Neural progenitor cell (in vitro differentiated cells): ENCODE measurements at places on chromosomes 6 and 20.

DNA sequence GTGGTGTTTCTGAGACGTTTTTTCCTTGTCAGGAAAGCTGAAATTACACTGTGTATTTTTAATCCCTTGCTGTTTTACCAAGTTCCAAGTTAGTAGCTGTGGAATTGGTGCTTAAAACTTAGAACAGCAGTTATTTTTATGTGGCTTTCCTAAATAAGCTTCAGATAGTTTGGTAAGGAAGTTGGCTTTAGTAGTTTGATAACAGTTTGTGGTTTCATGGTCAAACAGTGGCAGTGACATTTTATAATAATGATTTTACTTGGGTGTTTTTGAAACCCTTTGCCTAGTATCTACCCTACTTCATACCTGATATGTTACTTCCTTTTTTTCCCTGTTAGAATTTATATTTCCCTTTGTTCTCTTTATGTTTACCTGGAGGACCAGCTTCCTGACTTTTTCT is 164.9 kb downstream of the JARID2 start:
- no peak for DNase-seq

DNA sequence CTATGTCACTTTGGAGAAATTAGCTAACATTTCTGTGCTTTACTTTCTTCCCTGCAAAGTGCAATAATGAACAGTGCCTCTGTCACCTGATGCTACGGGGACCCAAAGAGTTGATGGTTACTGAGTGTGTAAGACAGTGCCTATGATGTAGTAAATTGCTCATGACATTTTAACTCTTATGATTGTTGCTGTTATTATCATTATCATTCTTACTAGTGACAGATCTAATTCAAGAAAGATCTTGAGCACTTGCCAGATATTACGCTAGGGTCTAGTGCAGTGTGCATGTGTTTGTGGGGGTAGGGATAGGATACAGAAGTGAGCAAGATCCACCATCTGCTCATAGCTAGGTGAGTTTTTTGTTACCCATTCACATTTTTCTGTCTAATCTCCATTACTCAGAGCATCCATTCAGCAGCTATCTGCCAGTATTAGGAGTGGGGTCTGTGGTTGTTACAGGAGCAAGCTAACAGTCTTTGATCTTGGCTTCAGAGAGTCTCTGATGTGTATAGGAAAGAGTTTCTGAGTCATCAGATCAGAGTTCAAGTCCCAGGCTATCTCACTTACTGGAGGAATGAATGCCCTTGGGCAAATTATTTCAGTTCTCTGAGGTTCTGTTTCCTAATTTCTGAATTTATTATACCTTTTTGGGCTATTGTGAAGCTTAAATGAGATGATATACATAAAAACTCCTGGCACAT is 33.1 kb upstream of the DAAM2 start:
- no peak for DNase-seq

DNA sequence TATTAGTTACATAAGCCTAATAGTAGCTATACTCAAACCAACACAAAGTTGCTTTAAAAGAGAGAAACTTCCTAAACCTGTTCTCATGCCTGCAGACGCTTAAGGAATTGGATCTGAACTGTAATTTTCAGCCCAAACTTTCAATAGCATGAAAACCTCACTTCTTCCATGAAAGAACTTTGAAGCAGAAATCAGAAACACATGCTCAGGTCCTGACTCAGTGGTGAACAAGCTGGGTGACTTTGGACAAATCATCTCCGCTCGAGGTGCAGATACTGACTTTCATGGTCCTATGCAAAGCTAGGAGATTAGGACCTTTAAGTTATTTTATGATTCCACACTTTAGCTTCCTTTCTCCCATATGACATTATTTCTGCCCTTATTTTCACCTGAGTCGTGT is 36.5 kb downstream of the NOX3 start:
- DNase-seq, result no peak

GRCh38 chr6:5623769-5624168 is 362.5 kb downstream of the FARS2 start:
- no peak for DNase-seq

GRCh38 chr6:44138717-44139350 is 11.5 kb downstream of the TMEM63B start:
- peak; percentile 48 for DNase-seq

- no peak for DNase-seq
Observed at GRCh38 chr6:157188213-157188612, 135.1 kb downstream of the TMEM242 start.

DNA sequence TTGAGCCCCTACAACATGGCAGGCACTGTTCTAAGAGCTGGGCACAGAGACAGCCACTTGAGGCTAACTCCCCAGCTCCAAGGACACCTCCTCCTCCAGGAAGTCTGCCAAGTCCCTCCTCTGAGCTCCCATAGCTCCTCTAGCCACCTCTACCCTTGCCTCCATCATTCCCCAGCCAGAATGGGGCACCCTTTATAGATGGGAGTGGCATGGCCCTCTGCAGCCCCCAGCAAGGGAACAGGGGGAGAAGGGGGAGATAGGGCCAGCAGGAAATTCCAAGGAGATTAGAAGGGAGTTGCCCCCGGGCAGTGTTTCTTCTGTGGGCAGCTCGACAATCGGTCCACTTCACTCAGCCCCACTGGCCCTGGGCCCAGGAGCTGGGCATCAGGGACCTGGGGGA is 19.7 kb upstream of the TLDC2 start:
- no peak for DNase-seq

- DNase-seq, result no peak
Observed at GRCh38 chr20:43767686-43768474, 41.1 kb upstream of the GTSF1L start.

DNA sequence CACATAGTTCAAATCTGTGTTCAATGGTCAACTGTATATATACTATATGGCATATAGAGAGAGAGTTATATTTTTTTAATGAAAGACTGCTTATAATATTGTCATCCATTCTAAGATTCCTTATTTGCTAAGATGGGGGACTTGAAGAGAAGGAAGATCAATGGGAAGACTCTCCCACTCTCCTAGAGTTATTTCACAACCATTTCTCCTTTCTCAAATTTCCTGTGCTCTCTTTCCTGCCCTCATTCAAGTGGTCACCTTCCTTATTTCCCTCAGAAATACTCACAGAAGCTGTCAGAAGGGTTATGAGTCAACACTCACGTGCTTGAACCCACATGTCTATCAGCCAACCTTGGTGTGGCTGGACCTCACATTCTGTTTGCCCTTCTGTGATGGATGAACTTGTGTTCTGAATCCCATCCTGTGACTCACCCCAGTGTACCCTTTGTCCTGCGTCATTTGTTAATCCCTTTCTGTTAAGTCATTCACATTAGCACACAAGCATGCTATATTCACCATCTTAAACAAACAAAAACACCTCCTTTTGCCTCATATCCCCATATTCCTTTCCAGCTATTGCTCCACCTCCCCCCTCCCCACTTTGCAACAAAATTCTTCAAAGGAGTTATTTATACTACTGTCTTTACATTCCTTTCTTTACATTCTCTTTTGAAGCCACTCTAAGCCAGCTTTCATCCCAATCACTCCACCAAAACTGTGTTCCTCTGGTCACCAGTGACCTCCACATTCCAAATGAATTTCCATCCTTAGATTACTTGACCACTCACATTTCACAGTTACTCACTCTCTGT is 279.3 kb upstream of the TCF21 start:
- DNase-seq, result no peak

DNA sequence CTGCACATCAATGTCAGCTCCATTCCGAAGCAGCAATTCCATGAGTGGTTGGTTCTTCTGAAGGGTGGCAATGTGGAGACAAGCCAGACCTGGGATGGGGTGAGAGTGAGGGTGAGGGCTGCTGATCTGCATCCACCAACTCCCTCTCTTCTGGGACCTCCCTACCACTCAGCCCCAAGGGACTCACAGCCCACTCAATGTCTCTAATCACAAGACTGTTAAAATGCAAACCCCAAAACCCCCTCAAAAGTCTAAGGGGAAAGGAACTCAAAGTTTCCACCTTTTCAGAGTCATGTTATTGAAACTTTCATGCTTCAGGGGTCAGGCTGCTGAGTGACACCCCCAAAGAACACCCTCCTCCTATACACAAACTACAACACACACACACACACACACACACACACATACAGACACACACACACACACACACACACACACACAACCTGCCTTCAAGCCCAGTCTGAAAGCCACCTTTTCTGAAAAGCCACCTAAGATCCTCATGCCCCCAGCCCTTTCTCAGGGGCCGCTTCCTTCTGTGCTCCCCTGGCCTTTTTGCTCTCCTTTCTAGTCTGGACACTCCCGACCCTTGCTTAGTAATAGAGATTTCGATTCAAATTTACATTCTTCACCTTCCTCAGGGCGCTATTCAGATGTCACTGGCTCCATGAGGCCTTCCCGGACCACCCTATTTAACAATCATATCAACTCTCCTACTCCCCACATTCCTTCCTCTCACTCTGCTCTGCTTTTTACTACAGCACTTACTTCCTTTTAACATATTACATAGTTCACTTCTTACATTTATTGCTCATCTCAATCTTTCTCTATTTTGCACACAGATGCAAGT is 3.3 kb upstream of the SLC35B2 start:
- DNase-seq, result no peak

GRCh38 chr6:73372516-73372915 is 2.8 kb upstream of the OOEP start:
- no peak for DNase-seq

DNA sequence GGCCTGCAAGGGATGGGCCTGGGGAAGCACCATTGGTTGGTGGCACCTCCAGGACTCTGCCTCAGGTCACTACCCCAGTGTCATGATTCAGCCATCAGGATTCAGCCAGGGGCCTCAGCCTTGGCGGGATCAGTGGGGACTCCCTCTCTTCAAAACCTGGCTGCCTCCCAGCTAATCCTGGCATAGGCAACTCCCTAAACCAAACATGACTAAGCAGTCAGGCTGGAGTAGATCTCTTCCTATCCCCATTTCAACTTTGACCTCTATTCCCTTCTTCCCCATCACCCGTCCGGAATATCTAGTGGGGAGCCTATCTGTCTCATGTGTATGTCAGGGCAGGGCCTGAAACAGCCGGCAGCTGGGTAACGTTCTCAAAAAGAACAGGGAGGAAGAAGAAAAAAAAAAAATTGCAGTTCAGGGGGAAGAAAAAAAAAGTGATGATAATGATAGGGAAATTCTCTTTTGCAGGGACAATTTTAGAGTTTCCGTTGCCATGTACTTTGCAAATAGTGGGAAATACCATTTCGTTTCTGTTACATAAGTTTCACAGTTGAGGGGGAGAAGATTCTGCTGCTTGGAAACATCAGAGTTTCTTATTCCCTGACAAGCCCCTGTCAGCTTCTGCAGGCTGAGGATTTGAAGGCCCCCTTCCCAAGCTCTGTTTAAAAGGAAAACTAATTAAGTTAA is 4.1 kb upstream of the PREX1 start:
- DNase-seq, result peak; percentile 29

DNA sequence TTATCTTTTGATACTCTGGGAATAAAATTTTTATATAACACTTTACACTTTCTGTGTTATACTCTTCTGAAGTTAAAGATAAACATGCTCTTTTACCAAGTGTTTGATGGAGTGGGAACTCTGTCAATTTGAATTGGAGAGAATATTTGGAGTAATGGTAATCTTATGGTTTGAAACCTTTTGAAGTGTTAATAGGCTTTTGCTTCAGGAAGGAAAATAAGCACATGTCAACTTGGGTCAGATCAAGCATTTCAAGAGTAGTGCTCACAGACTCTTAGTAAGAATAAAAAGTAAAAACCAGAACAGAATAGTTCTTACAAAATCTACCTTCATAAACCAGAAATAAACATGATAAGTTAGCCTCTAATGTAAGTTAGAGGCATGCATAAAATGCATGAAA is 24.4 kb upstream of the IRAK1BP1 start:
- DNase-seq, result no peak

GRCh38 chr6:134735461-134735860 is 214.4 kb downstream of the ALDH8A1 start:
- DNase-seq, result no peak

DNA sequence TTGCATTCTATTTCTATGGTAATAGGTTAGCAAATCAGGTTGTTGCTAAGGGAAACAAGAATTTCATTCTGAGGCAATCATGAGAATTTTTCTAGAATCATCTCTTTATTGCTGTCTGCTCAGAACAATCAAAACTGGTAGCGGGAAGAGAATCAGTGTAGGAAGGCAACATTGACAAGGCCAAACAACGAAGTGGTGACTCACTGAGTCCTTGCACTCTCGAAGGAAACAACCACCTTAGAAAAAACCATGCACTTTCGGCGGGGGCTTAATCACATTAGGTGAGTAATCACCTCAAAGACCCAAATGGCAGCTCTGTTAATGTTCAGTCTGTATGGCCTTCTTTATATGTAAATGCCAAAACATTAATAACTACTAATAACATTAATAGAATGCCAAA is 78.8 kb upstream of the MAP7 start:
- no peak for DNase-seq

DNA sequence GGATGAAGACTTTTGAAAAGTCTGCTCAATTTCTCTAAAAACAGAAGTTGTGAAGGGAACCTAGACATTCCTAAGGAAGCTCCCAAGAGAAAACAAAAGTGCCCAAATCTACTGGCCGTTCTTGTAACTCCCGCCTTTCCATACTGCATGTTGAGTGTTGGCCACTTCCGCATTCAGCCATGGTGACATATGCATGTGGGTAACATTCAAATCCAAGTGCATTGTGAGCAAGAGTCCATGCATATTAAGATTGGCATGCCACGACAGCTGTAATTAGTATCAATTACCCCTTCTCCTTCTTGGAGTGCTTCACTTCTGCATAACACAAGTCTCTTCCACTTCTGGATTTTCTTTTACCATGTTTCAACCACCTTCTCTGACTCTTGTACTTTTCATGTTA is 8.4 kb downstream of the SLC35D3 start:
- DNase-seq, result no peak

GRCh38 chr6:159097256-159097655 is 52.5 kb upstream of the TAGAP start:
- no peak for DNase-seq

GRCh38 chr6:38214159-38214558 is 394.6 kb downstream of the ZFAND3 start:
- DNase-seq, result no peak

DNA sequence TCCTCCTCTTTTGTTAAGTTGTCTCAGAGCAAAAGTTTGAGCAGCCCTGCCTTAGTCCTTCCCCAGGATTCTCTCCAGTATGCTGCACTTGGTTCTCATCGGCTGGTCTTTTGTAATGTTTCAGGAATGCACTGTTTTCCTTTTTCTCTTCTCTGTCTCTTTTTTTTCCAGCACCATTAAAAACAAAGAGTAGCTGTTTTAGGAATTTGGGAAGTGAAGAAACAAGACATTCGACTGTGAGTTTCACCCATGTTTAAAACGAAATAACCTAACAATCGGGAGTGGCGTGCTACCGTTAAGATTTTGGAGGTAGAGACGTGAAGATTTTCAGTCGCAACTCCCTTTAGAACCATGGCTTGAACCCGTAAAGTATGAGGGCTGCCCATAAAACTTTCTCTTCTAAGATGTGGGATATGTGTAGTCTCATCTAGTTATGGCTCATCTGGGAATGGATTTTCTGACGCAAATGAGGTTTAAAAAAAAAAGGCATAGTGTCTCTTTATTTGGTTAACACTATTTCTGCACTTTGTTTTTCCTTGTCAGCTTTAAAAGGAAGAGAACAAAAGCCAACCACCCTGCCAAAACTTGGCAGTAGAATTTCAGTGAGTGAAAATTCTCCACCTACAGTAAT is 35.9 kb upstream of the RAB23 start:
- DNase-seq, result no peak
